ENCODE measurements at places on chromosomes 2 and 18.

DNA sequence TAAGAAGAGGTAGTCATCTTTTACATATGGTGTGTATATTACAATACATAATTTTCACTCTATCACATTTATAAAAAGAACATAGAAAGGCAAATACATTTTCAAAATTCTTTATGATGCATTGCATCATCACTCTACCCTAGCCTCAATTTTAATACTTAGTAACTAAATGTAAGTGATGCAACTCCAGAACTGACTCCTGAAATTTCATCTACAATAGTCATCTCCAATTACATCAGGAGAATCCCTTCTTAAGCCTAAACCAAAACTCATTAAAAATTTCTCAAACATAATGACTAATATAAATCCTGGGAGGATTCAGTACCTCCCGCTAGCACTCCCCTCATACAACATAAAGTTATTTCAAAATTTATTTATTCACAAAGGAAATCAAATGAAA lies 15.9 kb downstream of the TMX3 start:
- no peak for DNase-seq

- no peak for DNase-seq
These were observed 241.6 kb upstream of the RAB6C start for GRCh38 chr2:129737660-129738527.

- DNase-seq = no peak
These were observed 13.4 kb downstream of the BCL11A start for GRCh38 chr2:60540074-60540473.

- no peak for DNase-seq
These were observed 35.2 kb downstream of the E2F6 start for GRCh38 chr2:11430729-11431128.

DNA sequence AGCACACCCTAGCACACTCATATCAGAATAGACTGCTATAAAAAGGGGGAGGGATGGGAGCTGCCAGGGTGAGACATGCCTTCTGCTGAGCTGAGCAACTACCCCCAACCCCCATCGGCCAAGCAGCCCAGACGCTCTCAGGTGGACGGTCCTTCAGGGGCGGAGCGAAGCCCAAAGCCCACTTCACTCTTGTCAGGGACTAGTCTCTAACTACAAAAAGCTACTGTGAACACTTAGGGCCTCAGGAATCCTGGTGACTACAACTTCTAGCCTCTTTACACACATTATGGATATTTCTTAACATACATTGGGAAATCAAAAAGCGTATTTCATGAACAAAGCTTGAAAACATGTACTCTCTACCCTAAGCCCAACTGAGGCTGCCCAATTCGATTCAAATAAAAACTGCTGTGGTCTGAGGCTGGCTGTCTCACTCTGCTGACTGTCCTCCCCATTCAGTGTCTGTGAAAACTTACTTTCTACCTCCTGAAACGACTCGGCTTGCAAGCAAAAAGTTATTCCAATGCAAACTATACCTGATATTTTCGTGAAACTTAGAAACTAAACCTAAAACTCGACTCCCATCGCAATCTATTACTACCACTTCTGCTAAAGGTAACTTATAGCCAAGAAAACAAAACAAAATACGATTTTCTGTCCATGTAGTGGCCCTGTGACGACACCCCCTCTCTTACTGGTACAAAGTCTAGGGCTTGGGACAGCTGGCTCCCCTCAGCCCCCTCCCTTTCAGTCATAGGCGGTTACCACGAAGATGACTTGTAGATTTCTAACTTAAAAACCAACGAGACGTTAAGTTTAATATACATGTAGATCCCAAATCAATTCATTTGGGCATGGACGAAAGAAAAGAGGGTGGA lies 1.2 kb downstream of the SERTAD2 start:
- DNase-seq = no peak

DNA sequence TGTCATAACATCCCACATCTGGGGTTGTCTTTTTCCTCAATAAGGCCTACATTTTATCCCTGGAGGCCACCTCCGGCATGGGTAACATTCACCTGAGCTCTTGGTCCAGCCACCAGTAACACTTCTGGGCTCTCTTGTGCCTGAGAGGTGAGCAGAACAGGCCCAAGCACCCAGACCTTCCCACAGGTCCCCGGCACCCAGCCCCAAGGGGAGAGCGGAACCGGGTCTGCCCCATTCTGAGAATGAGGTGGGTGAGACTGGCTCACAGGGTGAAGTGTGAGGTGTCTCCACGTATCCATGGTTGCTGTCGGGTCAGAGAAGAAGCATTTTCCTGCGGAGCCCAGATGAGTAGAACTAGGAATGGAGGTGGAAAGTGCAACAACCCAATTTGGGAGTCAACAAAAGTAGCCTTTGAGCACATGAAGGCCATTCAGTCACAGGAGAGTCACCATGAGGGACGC lies 496.7 kb upstream of the MYT1L start:
- DNase-seq = no peak

- DNase-seq = no peak
These were observed 20.3 kb downstream of the SALL3 start for GRCh38 chr18:78999939-79000338.

GRCh38 chr18:35387152-35387571 lies 10.0 kb upstream of the ZNF396 start:
- DNase-seq = no peak

DNA sequence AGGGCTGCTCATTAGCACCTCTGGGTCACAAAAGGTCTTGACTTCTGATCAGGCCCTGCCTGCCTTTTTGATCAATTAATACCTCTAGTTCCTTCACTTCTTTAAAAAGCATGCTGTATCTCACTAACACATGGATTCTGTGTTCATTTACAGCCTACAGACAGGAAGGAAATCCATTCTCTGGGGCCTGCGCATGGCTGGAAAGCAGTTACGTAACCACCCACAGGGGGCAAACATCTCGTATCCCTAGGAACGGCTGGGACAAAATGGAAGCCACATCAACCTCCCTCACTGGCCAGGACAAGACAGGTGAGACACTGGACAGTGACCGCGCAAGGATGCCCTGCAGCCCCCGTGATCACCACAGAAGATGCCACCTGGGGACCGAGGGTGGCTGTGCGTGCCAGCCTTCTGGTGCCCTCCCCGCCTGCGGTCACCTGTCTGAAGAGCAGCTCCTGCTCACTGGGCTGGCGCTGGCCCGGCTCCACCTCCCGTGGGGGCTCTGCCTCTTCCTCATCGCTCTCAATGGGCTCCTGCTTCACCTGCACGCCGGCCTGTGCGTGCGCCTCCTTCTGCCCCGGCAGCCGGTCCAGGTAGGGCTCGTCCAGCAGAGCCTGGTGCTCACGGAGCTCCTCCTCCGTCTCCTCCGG lies 266.9 kb downstream of the TWIST2 start:
- no peak for DNase-seq
